Umbilical cord (tissue), 2 donors: ENCODE measurements at places on chromosomes 12 and 14. TPM values are rescaled to one million over a fixed set of nuclear protein-coding genes. Genes with fewer than 3 reads are reported as not detected.

GRCh38 chr12:47753021-47754001, 5.4 kb downstream of the RAPGEF3 start:
- DNase-seq = peak; percentile 61

DNA sequence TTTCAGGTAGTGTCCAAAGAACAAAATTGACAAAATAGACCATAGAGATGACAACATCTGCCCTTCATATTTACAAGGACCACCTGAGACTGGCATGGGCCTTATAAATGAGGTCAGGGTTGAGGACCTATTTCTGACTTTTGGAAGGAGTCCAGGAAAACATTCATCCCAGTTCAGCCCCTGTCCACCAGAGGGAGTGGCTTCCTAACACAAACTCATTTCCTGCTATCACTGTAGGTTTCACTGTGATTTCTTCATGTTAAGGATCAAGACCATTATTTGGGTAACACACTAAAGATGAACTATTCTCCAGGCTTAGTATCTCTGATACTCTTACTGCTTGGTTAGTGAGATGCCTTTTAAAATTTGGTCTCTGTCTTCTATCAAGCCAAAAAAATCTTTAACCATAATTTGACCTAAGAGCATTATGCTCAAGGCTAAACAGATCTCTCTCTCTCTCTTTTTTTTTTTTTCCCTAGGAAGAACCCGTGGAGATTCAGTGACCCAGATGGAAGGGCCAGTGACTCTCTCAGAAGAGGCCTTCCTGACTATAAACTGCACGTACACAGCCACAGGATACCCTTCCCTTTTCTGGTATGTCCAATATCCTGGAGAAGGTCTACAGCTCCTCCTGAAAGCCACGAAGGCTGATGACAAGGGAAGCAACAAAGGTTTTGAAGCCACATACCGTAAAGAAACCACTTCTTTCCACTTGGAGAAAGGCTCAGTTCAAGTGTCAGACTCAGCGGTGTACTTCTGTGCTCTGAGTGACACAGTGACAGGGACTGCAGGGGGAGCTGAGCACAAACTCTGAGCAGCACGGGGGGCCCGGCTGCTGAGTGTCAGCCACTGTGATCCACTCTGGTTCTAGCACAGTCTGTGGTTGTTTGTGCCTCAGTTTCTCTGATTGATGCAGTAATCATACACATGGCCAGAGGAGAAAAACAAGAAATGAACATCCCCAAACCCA, 267.6 kb upstream of the OR4E1 start:
- no peak for DNase-seq

DNA sequence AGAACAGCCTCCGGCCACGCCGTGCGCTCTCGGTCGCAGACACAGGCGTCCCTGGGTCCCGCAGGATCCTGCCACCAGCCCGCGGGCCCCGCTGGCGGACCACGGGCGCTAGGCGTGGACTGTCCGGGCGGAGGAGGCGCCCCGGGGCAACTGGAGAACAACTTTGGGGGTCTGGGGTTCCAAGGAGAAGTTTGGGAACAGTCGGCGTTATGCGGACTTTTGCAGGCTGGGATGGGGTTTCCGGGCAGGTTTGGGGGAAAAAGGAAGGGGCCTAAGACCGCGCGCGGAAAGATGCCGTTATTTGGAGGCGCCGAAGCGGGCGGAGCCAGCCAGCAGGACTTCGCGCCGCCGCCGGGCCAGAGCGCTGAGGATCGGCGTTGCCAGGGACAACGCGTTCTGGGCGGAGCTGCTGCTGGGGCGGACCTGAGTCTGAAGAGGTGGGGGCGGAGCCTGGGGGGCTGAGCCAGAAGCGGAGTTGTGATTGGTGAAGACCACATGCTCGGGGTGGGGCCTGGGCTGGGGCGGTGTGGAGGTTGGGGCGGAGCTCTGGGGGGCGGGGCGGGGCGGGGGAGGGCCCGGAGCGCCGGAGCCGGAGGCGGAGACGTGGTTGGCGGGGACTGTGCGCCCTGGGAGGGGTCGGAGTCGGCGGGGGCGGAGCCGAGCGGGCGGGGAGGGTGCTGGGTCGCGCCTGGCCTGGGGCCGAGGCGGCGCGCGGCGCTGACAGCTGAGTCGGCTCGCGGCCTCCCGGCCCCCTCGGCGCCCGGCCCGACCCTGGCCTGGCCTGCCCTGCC, at the start of gene CYP46A1:
Gene CYP46A1, plus strand, starts transcription at position 680 of the 791 bp plus-strand sequence. CDS start 120 bp downstream, outside the sequence.
- DNase-seq = peak; percentile 100

DNA sequence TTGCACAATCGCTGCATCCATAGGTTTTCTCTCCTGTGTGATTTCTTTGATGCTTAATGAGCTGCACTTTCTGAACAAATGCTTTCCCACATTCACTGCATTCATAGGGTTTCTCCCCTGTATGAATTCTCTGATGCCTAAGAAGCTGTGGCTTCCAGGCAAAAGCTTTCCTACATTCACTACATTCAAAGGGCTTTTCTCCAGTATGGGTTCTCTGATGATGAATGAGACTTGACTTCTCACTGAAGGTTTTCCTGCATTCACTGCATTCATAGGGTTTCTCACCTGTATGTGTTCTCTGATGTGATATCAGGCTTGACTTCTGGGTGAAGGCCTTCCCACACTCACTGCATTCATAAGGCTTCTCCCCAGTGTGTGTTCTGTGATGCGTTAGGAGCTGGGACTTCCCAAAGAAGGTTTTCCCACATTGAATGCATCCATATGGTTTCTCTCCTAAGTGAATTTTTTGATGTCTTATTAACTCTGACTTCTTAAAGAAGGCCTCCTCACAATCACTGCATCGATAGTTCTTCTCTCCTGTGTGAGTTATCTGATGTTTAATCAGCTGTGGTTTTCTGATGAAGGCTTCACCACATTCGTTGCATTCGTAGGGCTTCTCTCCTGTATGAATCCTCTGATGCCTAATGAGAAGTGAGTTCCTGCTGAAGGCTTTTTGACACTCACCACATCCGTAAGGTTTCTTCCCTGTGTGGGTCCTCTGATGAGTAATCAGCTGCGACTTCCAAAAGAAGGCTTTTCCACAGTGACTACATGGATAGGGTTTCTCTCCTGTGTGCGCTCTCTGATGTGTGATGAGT, 30.3 kb downstream of the ZNF605 start:
- no peak for DNase-seq

DNA sequence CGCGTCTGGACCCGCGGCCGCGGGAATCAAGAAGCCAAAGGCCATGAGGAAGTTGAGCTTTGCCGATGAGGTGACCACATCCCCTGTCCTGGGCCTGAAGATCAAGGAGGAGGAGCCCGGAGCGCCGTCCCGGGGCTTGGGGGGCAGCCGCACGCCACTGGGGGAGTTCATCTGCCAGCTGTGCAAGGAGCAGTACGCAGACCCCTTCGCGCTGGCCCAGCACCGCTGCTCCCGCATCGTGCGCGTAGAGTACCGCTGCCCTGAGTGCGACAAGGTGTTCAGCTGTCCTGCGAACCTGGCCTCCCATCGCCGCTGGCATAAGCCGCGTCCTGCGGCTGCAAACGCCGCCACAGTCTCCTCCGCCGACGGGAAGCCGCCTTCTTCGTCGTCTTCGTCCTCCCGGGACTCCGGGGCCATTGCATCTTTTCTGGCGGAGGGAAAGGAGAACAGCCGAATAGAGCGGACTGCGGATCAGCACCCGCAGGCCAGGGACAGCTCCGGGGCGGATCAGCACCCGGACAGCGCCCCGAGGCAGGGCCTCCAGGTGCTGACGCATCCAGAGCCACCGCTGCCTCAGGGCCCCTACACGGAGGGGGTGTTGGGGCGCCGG, 1.0 kb downstream of the INSM2 start:
- DNase-seq = peak; percentile 65

DNA sequence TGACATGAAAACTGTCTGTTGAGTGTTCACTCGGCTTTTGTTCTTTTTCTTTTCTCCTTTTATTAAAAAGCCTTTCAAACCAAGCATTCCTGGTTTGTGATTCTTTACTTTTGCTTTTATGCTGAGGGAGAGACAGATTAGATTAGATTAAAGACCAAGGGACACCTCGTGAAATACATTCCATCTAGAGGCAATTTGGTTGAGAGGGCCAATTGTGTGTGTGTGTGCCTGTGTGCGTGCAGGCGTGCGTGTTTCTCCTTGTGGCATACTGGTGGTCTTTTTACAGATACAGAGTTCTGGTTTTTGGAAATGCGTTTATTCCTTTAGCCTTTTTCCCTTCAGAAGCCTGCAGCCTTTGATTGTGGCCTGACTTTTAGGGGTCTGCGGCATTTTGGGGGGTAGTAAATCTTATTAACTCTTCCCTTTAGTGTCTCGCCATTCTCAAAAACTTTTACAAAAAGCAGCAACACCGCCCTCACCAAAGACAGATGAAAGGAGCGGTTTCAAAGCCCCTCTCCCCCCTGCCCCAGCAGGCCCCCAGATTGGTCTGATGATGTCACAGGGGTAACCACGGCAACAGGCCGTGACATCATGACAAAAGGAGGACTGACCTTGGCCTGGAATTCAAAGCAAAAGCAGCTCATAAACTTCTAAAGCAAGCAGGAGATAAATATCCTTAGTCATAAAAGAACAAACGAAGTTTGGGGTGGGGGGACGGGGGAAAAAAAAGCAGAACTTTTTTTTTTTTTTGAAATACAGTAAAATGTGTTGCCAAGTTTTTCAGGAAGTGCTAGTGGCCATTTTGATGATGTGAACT, 84.1 kb upstream of the TBX3 start:
- DNase-seq = peak; percentile 63

DNA sequence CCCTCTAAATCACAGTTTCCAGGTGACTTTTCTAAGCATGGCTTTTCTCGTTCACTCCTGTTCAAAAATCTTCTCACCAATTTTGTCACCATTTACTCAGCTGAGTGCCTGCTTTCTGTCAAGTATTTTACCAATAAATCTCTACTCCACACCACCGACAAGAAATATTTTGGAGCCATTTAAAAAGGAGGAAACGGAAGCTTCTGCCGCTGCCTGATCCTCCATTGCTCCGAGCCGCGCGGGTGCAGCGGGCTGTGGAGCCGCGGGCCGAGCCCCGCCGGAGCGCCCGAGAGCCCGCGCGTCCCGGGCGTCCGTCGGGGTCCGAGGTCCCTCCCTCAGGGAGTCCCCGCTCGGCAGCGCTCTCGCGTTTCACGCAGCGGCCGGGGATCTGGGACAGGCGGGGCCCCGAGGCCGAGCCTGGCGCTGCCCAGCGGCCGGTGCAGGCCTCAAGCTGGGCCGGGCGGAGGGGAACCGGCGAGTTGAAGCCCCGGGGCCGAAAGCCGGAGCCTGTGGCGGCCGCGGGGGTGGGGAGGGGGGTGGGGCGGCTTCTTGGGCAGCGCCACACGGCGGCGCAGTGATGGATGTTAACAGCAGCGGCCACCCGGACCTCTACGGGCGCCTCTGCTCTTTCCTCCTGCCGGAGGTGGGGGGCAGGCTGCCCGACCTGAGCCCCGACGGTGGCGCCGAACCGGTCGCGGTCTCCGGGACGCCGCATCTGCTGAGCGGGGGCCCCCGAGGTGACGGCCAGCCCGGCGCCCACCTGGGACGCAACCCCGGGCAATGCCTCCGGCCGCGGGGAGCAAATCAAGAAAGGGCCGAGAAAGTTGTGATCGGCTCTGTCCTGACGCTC, 1.1 kb upstream of the HEBP1 start:
- DNase-seq = peak; percentile 55

DNA sequence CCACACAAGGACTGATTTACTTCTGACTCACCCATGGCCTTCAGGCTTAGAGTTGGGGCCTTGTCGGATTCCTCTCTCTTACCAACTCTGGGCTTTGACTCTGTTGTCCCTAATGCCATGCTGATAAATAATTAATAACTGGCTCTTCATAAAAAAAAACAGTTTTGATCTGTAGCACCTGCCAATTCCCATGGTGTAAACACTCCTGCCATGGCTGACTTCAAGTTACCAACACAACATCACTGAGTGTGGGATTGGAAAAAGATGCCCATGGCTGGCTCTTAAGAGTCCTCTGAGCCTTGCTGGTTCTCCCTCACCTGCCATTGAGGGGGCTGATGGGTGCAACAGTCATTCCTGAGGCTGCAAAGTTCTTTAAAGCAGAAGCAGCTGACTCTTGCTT, 104.8 kb downstream of the KIF26A start:
- DNase-seq = no peak

DNA sequence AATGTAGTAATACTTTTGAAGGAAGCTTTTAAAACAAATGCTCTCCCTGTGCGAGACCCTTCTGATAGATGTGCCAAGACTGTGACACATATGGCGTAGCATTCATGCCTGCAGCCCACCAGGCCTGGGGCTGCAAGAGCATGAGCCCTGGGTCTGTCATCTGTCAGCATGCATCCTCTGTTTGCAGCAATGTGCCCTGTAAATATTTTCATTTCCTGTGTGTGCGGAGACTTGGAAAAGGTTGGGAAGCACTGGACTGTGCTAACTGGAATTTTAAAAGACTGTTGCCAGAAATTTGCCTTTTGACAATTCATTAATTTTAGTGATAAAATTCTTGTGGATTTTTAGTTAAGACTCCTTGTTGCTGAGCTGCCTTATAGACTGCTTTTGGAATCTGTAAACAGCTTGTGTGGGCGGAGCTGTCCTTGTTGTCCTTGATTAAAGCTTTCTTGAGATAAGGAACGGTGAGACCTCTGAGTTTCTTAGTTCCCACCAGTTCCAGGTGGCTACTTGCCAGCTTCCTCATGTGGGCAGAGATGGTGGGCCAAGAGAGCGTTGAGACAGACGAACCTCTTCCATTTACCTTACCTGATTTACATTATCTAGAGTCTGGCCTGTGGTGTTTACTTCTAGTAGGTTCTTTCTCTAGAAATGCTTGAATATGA, 23.4 kb downstream of the MARK3 start:
- DNase-seq = no peak

GRCh38 chr14:74548881-74549280, 55.3 kb downstream of the ISCA2 start:
- peak; percentile 82 for DNase-seq

Gene RFX4
- total RNA-seq = 2.2 TPM

DNA sequence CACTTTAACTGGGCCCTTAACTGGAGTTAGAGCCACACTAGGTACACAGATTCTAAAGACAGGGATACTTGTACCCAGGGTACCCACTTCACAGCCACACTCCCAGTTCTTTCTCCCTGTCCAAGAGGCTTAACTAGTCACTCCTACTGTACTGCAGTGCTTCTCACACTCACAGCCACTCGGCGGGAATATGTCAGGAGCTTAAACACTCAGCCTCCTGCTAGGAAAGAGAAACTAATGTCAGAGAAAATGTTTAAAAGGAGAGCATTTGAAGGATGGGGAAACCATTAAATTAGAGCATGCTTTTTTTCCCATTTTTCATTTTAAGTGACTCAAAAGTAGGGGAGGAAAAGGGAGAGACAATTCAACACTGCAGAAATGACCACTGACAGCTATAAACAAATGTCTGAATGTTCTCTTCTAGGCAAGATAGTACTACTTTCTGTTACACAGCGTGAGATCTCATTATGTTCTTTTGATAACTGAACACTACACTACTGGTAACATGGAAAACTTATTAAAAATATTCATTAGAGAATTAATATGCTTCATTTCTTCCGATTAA, 22.9 kb upstream of the MDM1 start:
- no peak for DNase-seq

- DNase-seq = peak; percentile 37
Observed at GRCh38 chr12:20125276-20125798, 243.0 kb upstream of the PDE3A start.

Gene SLC17A8
- total RNA-seq = 1.7 TPM
